ENCODE measurements at places on chromosomes 13 and 19.

DNA sequence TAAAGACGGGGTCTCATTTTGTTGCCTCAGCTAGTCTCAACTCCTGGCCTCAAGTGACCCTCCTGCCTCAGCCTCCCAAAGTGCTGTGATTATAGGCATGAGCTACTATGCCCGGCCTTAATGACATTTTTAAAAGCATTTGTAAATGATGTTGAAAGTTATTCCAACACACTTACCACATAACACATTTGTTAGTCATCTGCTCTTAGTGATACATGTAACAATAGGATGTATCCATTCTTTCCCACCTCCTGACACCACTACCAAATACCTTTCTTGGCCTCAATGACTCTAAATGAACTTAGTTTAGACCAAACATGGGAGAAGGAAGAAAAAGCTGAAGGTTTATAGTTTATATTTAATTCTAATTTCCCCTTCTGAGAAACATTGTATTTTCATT, 59.8 kb upstream of the MEDAG start:
- no peak for DNase-seq

GRCh38 chr19:9709305-9709704, 34.4 kb upstream of the ZNF562 start:
- DNase-seq: peak; percentile 79

DNA sequence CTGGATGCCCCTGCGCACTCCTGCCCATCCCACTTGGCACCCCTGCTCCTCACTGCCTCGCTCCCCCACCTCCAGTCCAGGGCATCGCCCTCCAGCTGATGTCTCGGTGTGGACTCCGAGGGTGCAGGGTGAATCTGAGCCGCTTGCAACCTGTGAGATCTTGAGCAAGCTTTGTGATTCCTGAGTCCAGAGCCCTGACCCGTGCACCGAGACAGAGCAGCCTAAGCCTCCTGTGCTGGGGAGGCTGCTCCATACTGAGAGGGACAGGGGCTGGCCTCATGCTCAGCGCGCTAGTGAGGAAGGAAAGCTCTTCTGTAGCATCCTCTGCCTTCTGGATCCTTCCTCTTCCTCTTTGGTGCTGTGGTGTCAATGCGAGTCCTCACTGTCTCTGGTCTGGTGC, 116.0 kb downstream of the TEX29 start:
- no peak for DNase-seq

DNA sequence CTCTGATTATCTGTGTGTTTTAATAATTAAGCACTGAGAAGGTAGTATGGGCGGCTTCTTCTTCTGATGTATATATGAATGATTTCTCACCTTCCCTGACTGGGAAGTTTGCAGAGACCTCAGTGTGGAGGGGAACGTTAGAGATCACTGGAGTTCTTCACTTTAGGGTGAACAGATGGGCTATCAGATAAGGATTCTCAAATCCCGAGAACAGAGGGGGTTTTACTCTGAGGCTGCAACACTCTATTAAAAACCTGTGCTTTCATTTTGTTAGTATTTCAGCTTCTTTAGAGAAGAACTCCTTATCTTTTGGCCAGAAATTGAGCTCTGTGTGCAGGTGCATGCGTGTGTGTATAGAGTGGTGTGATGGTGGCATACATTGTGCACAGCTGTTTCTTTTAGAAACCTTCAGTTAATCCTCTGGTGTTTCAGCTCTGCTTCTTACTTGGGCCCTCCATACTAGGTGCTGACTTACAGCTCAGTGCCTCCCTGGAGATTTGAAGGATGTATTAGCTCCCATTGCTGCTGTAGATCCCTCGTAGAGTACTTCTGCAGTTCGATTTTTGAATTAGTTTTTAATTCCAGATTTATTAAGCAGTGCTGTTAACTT, 45.3 kb upstream of the PCDH9 start:
- DNase-seq: no peak

- no peak for DNase-seq
Measured at GRCh38 chr19:34938886-34939285, 12.2 kb downstream of the ZNF30 start.

DNA sequence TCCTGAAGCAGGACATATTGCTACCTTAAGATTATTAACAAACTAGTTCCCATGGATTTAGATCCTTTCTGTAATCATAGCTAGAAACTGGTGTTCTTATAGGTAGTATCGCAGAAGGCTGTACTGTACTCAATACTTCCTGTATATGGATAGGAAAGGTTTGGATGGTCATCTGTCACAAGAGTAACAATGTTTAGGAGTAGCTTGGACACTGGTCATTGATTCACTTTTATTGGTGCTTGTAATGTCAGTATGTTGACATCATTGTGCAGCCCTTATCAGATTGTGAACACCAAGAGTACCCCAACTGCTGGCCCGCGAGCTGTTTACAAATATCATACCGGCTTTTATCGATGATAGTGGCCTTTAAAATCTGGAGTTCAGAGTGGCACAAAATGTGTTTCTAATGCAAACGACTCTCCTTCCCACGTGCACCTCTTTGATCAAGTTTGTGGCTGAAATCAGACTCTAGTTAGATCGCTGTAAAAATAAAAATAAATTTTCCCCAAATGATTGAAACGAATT, 605 bp upstream of the CDK8 start:
- DNase-seq: no peak

GRCh38 chr13:32707471-32707870, 121.2 kb downstream of the PDS5B start:
- no peak for DNase-seq
